ENCODE measurements at places on chromosomes 13 and 19.
A peak's percentile ranks its signal among the peaks of the same experiment; 100 is the strongest.

- DNase-seq = peak; percentile 52
Measured at GRCh38 chr13:99380921-99381645, 73.9 kb upstream of the GPR183 start.

DNA sequence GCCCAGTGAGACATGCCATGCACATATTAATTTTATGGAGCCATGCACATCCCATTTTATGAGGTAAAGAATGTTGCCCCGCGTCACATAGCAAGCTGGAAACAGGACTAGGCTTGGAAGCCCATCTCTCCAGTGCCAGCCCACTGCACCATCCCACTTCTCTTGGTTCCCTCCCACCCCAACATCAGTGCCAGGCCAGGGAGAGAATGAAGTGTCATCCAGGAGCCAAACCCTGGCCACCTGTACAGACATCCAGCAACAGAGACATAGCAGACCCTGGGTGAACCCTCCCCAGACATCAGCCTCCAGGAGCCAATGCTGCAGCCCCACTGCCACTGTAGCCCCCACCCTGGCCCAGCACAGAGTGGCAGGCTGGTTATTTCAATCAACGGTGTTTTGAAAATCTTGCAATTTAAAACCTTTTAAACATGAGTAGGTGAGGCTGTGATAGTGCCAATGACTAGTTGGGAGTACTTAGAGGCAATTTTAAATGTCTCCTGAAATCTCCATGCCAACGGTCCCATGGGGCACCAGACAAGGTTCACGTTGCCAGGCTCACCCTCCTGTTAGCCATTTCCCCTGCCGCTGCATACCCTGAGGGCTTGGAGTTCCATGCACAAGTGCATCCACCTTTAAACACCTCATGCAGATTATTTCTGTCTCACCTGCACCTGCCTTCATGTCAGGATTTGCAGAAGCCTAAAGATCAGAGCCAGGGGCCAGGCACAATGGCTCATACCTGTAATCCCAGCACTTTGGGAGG, 34.7 kb downstream of the VSTM2B start:
- no peak for DNase-seq

DNA sequence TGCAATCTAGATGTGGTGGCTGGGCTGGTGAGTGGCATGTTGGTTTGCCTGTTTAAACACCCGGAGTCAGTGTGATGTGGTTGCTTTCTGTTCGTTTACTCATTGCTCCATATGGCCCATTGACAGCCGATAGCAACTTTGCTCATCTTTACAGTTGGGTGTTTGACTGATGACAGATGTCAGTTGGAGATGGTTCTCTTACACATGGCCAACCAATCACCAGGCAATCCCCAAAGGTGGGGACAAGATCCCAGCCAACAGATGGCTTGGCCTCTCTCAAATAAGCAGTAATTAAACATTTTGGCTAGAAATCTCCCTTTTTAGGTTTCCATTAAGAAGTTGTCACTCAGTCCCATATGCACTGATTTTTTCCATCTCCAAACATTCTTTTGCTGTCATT, 497.1 kb upstream of the ARGLU1 start:
- DNase-seq = no peak

GRCh38 chr13:31903111-31903815, 128.3 kb upstream of the FRY start:
- DNase-seq = no peak

DNA sequence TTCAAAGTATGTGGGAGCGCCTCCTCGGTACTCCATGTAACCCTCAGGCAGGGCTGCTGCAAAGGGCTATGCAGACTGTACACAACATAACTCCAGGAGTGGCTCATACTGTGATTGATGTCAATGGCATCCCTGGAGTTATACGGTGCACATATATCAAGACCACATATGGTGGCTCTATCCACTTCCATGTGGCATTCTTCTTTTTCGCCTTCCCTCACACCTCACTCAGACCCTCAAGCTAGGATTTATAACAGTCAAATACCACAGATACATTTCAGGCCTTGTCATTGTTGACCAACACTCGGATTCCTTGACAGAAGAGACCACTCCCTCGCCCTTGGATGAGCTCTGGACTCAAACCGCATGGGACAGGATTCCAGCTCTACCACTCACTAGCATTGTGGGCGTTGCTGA, 11.3 kb upstream of the UBL3 start:
- no peak for DNase-seq

DNA sequence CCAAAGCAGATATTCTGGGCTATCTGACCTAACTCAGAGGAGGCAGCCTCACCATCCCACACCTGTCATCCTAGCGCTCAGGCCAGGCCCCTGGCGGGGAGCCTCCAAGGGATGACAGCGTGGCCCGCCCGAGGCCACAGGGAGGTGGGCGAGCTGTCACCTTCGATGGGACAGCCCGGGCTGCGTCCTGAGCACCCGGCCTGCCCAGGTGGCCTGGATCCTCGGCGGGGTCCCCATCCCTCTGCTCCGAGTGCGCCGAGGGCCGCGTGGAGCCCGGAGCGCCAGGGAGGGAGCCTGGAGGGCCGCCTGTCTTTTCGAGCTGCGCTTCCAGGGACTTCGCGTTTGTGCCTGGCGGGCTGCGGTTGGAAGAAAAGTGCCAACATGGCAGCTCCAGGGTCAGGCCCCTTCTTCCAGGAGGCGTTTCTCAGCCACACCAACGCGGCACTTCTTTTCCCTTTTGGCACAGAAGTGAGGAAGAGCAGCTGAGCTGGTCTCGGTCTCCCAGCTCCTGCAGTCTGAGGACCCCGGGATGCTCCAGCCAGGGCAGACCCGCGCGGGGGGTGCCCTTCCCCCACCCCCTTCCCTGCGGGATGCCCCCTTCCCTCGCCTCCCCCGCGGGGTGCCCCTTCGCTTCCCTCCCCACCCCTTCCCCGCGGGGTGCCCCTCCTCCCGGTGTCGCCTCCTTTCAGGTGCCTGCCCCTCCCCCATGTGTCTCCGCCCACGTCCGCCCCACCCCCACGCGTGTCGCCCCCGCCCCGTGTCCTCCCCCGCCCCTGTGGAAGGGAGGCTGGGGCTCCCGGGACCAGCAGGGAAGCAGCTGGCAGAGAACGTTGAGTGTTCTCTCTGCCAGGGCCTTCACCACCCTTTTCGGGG, 42.3 kb downstream of the GJA3 start:
- no peak for DNase-seq

DNA sequence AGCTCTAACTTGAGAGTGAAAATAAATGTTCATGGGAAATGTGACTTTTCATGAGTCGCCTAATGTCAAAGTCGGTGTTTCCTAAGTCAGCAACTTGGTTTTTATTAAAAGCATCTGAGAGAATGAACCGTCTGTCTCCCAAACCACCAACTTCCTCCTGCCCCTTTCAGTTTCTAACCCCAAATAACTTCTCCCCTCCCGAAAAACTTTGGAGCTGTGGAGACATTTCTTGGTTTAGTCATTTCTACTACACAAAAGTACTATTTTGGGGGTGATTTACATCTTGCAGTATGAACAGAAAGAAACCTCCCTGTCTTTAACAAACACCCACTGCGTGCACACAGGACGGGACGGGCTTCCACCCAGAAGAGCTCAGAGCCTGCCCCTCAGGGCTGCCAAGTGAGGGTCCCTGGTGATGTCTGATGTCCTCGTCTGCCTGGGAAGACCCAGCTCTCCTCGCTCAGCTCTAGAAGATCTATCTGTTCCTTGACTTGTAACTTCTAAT, 65.0 kb downstream of the RASA3 start:
- DNase-seq = peak; percentile 47

DNA sequence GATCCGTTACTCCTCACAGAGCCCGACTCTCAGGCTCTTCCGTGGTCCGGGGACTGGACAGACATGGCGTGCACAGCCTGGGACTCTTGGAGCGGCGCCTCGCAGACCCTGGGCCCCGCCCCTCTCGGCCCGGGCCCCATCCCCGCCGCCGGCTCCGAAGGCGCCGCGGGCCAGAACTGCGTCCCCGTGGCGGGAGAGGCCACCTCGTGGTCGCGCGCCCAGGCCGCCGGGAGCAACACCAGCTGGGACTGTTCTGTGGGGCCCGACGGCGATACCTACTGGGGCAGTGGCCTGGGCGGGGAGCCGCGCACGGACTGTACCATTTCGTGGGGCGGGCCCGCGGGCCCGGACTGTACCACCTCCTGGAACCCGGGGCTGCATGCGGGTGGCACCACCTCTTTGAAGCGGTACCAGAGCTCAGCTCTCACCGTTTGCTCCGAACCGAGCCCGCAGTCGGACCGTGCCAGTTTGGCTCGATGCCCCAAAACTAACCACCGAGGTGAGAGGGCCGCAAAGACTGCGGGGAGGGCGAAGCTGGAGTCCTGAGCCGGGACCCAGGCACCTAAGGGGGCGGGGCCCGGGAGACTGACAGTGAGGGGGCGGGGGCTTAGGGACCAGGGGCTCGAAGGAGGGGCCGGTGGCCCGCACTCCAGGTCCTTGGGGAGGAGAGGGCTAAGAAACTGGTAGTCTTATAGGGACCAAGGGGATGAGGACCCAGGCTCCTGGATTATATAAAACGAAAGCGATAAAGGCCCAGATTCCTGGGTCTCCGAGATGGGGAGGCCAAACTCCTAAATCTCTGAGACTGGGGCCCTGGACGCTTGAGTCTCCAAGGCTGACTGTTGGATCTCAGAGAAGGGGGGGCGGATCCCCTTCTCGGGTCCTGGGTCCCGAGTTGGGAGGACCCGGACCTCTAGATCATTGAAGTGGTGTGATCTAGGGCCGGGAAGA, 2.0 kb downstream of the ETV2 start:
- peak; percentile 78 for DNase-seq

DNA sequence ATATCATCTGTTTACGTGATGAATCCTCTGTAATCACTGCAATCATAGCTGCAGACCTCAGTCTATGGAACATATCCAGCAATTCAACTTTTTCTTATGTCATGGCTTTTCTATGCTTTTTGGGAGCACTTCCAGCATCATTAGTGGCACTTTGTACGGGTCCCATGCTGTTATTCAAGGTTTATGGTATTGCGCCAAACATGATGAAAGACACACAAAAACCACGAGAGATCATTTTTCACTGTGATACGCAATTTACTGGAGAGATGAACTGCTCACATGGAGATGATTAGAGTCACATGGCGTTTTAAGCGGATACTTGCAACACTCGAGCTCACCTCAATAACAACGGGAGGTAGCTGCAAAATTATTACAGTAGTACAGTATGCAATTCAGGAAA, 2101.7 kb upstream of the PCDH20 start:
- no peak for DNase-seq

- DNase-seq = no peak
Measured at GRCh38 chr13:106375085-106375484, 160.4 kb downstream of the EFNB2 start.

DNA sequence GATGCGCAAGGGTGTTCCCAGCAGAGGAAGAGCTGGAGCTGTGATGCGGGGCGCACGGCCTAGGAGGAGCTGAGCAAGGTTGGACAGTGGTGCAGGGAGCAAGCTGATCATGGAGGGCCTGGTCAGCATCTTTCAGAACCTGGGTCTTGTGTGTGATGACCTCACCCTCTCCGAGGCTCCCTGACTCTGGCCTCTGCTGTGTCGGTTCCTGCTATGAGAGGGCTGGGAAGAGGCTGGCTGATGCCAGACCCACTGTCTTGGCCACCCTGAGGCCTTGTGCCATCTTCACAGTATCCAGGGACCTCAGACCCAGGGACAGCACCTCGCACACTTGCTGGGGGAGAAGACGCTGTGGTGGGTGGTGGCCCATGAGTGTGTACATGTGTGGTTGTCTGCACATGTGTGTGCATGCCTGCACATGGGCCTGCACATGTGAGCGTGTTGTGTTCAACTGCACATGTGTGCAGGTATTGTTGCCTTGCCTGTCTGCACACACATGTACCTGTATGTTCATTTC, 16.5 kb upstream of the C13orf46 start:
- DNase-seq = no peak

- DNase-seq = no peak
Measured at GRCh38 chr13:52931539-52932431, 83.3 kb upstream of the PCDH8 start.

DNA sequence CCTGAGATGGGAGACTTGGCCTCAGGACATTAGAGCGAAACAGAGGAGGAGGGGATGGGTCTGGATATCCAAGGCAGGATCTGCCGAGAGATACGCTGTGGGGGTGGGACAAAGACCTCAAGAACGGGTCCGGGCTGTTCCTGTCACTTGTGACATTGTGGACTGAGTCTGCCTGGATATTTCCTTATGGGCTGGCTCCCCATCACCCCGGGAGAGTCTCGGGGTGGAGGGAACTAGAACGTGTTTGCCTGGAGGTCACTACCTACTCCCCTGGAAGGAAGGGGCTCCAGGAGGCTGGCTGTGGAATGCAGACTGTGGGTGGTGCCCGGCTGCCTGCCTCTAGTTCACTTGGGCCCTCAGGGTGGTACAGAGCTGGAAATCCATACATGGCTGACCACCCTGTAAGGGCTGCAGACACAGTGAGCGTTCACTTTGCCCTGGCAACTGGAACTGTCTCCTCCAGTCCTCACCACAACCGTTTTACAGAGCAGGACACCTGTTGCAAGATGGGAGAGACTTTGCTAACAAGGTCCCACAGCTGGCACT, 26.4 kb downstream of the DNM2 start:
- no peak for DNase-seq

- DNase-seq = no peak
Measured at GRCh38 chr13:100803091-100803490, 128.5 kb upstream of the TMTC4 start.

DNA sequence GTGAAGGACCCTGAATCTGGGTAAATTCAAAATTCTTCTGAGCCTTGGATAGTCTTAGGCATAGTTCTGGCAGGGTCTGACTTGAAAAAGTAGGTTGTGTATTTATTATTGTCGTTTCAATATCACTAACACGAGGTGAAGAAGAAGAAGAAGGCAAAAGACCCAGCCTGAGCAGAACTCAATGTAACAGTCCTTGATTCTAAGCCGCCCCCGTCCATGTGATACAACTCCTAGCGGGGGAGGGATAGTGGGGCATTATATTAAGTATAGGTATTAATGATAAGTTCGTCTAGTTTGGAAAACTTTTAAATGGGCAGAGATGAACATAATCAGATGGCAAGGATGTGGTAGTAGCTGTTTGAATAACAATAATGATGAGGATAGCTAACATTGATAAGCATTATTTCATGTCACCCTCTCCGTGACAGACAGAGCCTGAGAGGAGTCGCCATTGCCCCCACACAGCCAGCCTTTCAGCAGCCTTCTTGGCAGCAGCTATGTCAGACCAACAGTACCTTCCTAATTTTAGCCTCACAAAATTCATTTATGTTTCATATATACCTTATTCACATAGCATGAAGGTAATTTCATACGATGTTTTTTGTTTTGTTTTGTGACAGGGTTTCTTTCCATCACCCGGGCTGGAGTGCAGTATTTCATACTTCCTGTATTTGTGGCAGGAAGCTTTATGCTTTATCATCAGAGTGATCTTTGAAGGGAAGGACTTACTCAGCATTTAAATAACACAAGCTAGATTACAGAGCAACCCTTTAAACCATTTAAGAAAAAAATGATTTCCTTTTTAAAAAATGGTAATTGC, 64.4 kb upstream of the NPAS1 start:
- no peak for DNase-seq

GRCh38 chr19:33522371-33522662, 726 bp upstream of the PEPD start:
- DNase-seq = no peak

- no peak for DNase-seq
Measured at GRCh38 chr13:27304099-27304498, 33.5 kb downstream of the RASL11A start.

Data from stimulated activated CD4-positive, alpha-beta T cell treated with anti-CD3 and anti-CD28 coated beads, Interleukin-12 subunit alpha, Interleukin-12 subunit beta, amount 100 ng/mL, for 24 hours (primary cell).